ENCODE measurements at places on chromosomes 6 and 20.

GRCh38 chr20:45402946-45403345 is 5.1 kb upstream of the DBNDD2 start:
- no peak for DNase-seq

DNA sequence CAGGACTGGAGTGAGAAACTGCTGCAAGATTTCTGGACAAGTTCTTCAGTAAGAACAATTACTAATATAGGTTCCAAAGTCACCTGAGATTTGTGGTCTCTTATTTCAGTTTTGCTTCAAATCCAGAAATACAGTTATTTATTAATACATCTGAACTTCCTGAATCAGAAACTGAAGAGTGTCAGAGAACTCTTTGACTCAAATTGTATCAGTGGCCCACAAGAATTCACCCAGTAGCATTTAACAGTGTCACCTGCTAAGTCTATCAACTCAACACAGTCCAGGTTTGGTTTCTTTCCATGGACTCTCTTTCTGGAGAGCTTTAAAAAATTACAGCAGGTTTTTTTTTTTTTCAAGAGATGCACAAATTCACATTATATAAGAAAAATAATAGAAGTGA is 18.8 kb upstream of the NHSL1 start:
- no peak for DNase-seq

DNA sequence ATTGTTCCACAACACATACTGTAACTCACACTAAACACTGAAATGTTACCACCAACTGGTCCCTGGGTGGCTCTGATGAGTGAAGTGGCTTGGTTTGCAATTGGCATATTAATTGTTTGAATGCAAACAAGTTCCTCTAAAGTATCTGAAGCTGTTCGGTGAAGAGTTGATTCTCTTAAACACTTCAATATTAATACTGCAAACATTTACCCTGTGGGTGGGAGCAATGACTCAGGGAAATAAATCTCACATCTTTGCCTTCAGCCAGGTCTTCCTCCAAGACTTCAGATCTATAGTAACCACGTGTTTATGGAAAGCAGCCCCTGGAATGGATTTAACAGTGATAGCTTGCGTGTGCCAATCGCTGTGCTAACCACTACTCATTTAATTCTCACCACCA is 176.0 kb downstream of the MAFB start:
- no peak for DNase-seq

- no peak for DNase-seq
Observed at GRCh38 chr20:24529369-24529719, 59.9 kb downstream of the SYNDIG1 start.

- DNase-seq, result no peak
Observed at GRCh38 chr6:12324748-12325147, 34.6 kb downstream of the EDN1 start.

- no peak for DNase-seq
Observed at GRCh38 chr20:1369970-1370369, 22.9 kb downstream of the FKBP1A start.

DNA sequence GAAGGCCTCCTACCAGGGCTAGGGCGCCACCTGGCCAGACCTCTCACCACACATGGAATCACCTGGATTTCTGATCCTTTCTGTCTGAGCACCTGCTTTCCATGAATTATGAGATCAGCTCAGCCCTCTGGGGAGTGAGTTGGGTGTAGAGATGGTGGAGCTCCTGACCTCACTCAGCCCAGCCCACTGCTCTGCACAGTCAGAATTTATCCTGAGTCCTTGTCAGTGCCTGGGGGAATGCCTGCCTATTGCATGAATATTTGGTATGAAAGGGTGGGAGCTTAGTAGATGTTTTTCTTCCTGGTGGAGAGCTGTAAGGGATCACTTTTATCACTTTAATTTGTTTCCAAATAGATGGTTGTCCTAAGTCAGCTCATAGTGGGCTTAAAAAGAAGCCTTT is 47.5 kb downstream of the DTD1 start:
- no peak for DNase-seq

- DNase-seq, result no peak
Observed at GRCh38 chr6:43308101-43308989, at the start of gene CRIP3. CRIP3 (minus strand) TSS chr6:43308826; CDS start chr6:43308792, 34 bp downstream.

DNA sequence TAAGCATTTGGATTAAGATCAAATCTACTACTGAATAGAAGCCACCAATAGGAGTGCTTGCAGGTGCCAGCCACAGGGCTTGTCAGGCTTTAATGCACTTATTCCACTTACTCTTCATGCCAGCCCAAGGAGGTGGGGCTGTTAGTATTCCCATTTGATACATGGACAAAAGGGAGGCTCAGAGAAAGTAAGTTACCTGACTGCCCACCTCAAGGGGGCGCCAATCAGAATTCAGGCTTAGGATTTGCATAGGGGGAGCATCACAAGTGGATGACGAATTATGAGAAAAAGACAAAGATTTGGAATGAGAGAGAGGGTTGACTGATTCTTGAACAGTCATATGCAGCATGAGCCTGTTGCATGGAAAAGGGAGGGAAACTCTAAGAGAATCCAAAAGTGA is 188.4 kb upstream of the TSHZ2 start:
- DNase-seq, result peak; percentile 44

- DNase-seq, result peak; percentile 69
Observed at GRCh38 chr6:104955927-104956730, 778 bp upstream of the LIN28B start.

DNA sequence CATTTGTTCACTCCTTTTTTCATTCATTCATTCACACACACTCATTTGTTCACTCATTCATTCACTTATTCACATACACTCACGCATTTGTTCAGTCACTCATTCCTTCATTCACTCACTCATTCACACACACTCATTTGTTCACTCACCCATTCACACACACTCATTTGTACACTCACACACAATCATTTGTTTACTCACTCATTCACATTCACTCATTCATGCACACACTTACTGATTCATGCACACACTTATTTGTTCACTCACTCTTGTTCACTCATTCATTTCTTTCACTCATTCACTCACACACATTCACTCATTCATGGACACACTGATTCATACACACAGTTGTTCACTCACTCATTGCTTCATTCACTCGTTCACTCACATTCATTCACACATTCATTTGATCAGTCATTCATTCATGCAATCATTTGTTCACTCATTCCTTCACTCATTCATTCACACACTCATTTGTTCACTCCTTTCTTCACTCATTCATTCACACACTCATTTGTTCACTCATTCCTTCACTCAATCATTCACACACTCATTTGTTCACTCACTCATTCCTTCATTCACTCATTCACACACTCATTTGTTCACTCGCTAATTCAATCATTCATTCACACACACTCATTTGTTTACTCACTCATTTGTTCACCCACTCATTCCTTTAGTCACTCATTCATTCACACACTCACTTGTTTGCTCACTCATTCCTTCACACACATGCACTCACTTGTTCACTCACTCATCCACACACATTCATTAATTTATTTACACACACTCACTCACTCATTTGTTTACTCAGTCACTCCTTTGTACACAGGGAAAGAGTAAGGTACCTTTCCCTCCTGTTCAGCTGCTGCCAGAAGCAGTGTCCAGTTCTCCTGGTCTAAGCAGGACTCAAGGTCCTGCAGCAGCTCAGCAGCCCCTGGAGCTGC is 50.7 kb upstream of the BHLHE23 start:
- DNase-seq, result no peak

- no peak for DNase-seq
Observed at GRCh38 chr20:61753987-61754956, 311.4 kb downstream of the TAF4 start.

DNA sequence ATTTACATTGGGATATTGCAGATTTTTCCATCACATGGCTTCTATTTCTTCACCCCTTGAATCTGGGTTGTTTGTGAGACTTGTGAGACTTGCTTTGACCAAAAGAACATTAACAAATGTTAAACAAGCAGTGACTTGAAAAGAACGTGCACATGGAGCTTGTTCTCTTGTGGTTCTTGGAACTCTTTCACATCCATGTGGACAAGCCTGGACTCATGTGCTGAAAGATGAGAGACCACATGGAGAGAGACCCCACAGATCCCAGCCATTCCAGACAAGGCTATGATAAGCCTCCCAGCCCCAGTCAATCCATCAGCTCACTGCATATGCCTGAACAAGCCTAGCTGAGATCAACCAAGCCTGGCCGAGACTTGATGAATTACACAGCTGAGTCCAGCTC is 1365.7 kb upstream of the GJE1 start:
- DNase-seq, result no peak

DNA sequence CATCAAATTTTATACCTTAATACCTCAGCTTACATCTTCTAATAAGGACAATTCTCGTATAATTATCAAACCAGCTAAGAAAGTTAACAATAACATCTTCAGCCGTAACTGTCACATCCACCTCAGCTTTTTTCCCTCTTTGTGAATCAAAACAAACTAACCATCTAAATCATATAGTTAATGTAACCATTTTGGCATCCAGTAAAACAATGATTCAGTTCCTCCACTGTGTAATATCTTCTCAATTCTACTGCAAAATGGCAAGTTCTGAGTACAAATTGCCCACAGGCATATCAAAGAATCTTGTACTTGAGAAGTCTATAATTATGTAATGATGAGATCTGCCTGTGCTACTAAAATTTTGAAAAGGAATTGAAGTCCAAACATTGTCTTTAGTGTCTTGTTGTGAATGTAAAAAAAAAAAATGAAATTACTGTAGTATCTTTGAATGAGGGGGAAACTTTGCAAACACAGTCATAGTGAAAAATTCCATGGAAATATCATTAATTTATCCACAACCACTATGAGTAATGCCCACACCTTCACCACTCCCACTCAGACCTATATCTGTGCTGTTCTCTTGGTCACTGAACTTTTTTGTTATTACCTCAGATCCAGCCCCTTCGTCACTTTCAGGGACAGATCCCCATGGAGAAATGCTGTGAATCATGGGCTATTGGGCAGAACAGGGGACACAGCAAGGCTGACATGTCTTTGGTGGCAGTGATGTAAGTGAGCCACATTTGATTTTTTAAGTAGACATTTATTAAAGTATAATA is 178.6 kb upstream of the RAB32 start:
- DNase-seq, result no peak

DNA sequence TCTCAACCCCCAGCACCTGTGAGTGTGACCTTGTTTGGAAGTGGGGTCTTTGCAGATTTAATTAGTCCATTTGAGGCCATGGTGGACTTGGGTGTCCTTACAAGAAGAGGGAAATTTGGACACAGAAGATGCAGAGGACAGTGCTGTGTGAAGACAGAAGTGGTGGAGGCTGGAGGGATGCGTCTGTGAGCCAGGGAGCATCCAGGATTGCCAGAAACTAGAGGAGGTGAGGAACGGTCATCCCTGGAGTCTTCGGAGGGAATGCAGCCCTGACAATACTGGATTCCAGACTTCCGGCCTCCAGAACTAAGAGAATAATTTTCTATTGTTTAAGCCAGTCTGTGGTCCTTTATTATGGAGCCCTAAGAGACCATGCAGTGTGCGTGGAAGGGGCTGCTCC is 22.9 kb upstream of the NPBWR2 start:
- DNase-seq, result no peak

DNA sequence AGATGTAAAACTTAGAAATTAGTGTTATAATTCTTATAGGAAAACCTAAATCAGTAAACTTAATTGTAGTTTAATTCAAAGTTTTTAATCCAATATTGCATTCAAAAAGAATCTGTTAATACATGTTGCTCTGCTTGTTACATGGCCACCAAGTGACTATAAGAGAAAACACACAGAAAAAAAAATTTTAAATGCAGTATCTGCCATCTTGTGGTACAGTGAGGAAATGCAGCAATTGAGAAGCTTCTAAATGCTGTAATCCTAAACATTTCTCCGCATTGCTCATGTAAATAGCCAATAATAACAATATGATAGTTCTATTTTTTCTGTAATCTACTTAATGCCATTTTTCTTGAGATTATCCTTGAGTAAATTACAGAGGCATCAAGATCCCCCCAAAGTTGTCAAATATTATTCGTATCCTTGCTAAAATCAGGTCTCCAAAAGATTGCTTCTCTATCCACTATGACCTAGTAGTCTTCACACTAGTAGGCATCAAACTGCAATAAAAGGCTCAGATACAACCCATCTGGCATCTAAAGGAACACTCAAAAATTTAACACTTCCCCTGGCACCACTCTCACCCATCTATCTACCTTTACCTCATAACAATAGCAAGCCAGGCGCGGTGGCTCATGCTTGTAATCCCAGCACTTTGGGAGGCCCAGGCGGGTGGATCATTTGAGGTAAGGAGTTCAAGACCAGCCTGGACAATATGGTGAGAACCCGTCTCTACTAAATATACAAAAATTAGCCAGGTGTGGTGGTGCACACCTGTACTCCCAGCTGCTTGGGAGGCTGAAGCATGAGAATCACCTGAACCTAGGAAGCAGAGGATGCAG is 34.6 kb downstream of the HDAC2 start:
- DNase-seq, result peak; percentile 41

DNA sequence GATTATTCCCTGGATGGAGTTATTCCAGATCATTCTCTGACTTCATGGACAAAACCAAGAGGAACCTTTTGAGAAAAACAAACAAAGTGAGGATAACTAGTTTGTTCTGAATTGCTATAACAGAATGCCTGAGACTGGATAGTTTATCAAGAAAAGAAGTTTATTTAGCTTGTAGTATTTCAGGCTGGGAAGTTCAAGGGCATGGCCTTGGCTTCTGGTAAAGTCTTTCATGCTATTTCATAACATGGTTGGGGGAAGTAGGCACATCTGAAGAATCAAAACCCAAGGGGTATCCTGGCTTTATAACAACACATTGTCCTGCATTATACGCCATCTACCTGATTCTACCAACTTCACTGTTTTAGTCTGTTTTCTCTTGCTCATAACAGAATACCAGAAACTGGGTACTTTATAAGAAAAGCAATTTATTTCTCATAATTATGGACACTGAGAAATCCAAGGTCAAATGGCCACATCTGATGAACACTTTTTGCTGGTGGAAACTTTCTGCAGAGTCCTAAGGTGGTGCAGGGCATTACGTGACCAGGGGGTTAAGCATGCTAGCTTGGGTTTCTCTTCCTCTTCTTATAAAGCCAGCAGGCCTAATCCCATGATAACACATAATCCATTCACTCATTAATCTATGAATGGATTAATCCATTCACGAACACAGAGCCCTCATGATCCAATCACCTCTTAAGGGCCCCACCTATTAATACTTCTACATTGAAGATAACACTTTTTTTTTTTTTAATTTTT is 186.1 kb upstream of the PRSS16 start:
- no peak for DNase-seq

DNA sequence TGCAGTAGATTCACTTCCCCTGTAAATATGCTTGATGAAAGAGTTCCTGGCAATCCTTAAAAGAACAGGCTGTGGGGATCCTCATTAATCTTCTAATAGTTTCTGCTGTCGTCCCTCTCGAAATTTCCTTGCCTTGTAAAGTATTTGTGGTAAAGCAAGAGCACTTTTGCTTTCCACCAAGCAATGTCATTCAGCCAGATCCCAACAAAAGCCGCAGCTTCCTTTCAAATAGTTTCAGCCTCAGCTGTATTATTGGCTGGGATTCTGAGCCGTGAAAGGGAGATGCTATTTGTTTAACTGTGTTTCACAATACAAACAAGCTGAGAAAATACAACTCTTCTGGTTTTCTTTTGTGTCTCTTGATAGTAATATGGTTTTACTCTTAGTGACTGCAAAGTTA is 48.9 kb upstream of the EPHA7 start:
- peak; percentile 12 for DNase-seq

DNA sequence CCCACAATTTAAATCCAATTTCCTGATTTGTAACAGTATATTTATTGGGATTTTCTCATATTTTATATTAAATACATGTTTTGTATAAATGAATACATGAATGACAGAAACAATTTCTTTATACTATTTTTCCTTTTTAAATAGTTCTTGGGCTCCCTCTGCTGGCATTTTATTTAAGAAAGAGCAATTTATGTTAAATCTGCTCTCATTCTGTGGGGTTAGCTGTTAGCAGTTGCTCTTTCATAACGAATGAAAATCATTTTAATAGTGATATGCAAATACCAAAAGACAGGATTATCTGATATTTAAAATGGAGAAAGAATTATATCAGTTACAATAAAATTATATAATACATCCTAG is 118.3 kb downstream of the RALGAPA2 start:
- no peak for DNase-seq

Data from endothelial cell (in vitro differentiated cells).